ENCODE measurements at places on chromosomes 5 and 9.
A peak's percentile ranks its signal among the peaks of the same experiment; 100 is the strongest.

GRCh38 chr5:163978897-163979296 is 473.5 kb downstream of the MAT2B start:
- no peaks in the 10 kb centered on the region for H3K36me3 ChIP-seq
- no peak overlapping the region for H3K4me3 ChIP-seq
- no peak overlapping the region for H3K27ac ChIP-seq
- no peaks in the 10 kb centered on the region for H3K27me3 ChIP-seq
- no peaks in the 10 kb centered on the region for H3K4me1 ChIP-seq

- no peak for DNase-seq
- no peak overlapping the region for H3K27ac ChIP-seq
- H3K4me3 ChIP-seq, result no peak overlapping the region
- H3K4me1 ChIP-seq, result no peaks in the 10 kb centered on the region
- H3K36me3 ChIP-seq, result no peaks in the 10 kb centered on the region
Observed at GRCh38 chr9:121798941-121799340, 147.5 kb downstream of the DAB2IP start.

- H3K4me1 ChIP-seq, result peaks cover 13% of the 10 kb centered on the region
- H3K4me3 ChIP-seq, result no peak overlapping the region
- peak overlapping the region; percentile 20 for H3K27ac ChIP-seq
- no peak for DNase-seq
Observed at GRCh38 chr9:3962496-3962895, 337.4 kb downstream of the GLIS3 start.

GRCh38 chr5:141848744-141849414 is 29.3 kb downstream of the PCDH1 start:
- H3K36me3 ChIP-seq, result no peaks in the 10 kb centered on the region
- H3K27me3 ChIP-seq, result no peaks in the 10 kb centered on the region
- peak overlapping the region; percentile 99 for H3K27ac ChIP-seq

GRCh38 chr9:14136646-14137370 is 177.1 kb downstream of the NFIB start:
- no peaks in the 10 kb centered on the region for H3K36me3 ChIP-seq
- no peak for DNase-seq
- no peaks in the 10 kb centered on the region for H3K27me3 ChIP-seq
- no peak overlapping the region for H3K4me3 ChIP-seq
- no peak overlapping the region for H3K27ac ChIP-seq
- H3K4me1 ChIP-seq, result no peaks in the 10 kb centered on the region

GRCh38 chr5:20972419-20972925 is 984.5 kb upstream of the CDH18 start:
- H3K4me1 ChIP-seq, result no peaks in the 10 kb centered on the region
- DNase-seq, result no peak
- H3K27ac ChIP-seq, result no peak overlapping the region
- no peaks in the 10 kb centered on the region for H3K27me3 ChIP-seq

GRCh38 chr5:94281236-94281801 is 337.1 kb downstream of the KIAA0825 start:
- no peaks in the 10 kb centered on the region for H3K36me3 ChIP-seq
- DNase-seq, result no peak
- no peak overlapping the region for H3K27ac ChIP-seq
- no peak overlapping the region for H3K4me3 ChIP-seq
- no peaks in the 10 kb centered on the region for H3K4me1 ChIP-seq

DNA sequence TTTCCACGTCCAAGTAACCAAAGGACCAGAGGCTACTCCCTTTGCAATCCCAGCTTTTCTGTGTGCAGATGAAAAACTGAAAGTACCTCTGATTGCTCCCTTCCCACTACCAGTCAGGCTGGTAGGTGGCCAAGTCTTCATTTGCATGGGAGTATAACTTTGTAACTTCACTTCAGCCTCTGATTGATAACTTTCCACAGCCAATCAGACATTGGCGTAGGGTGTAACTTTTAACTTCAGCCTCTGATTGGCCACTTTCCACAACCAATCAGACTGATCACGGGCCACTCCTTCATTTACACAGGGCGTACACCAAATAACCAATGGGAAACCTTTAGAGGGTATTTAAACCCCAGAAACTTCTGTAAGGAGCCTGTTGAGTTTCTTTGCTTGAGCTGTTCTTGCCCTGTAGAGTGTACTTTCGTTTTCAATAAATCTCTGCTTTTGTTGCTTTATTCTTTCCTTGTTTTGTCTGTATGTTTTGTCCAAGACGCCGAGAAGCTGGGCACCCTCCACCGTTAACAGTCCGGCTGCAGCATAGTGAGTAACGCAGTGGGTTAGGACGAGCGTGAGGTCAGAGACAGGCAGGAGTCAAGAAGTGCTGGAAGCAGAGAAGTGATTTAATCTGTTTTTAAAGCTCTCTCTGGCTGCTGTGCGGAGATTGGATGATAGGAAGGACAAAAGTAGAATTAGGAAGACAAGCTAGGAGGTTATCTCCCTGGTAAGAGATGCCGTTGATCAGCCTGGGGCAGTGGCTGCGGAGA is 3.5 kb upstream of the EXOSC2 start:
- no peaks in the 10 kb centered on the region for H3K27me3 ChIP-seq
- H3K36me3 ChIP-seq, result no peaks in the 10 kb centered on the region
- peaks cover 22% of the 10 kb centered on the region for H3K4me1 ChIP-seq

DNA sequence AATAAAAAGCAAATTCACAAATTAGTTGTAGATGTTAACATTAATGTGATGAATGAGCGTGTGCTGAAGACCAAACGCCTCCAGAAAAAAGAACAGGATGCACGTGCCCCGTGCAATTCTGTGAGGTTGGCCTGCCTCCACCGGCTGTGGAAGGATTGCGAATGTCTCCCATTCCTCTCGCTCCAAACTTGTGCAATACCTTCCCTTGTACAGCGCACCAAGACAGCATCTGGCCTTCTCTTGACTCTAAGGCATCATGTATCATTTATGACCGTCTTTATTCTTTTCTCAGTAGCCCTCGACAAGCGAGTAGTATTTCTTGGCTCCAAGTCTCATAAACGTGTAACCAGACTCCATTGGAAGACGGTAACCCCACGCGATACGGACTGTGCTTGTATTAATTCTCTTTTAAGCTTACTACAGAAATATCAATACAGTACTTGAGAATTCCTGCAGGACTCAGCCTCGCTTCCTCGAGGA is 1.5 kb upstream of the TESK1 start:
- no peaks in the 10 kb centered on the region for H3K36me3 ChIP-seq
- H3K27ac ChIP-seq, result peak overlapping the region; percentile 61
- no peaks in the 10 kb centered on the region for H3K27me3 ChIP-seq
- peak overlapping the region; percentile 88 for H3K4me3 ChIP-seq

DNA sequence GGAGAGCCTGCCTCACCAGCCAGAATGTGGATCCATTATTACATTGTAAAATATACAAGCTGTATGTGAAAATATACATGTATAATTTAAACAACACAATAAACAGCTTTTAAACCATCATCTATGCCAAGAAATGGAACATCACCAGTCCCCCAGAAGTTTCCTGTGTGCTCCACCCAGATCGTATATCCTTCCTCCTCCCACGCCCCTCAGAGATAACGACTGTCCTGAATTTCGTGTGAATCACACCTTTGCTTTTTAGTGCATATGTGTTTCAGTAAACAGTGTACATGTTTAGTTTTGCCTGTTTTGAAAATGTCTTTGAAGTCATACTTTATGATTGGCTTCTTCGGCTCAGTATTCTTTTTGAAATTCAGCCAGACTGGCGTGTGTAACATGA is 134.6 kb upstream of the MYO10 start:
- DNase-seq, result no peak
- no peak overlapping the region for H3K27ac ChIP-seq
- H3K36me3 ChIP-seq, result no peaks in the 10 kb centered on the region

GRCh38 chr9:85269811-85270210 is 471.9 kb downstream of the AGTPBP1 start:
- no peak for DNase-seq
- H3K4me3 ChIP-seq, result no peak overlapping the region
- H3K4me1 ChIP-seq, result peaks cover 6% of the 10 kb centered on the region
- no peak overlapping the region for H3K27ac ChIP-seq
- H3K36me3 ChIP-seq, result no peaks in the 10 kb centered on the region

GRCh38 chr9:133994353-133995011 is 2.4 kb upstream of the VAV2 start:
- H3K27me3 ChIP-seq, result no peaks in the 10 kb centered on the region
- no peak overlapping the region for H3K4me3 ChIP-seq
- DNase-seq, result no peak
- H3K4me1 ChIP-seq, result peaks cover 25% of the 10 kb centered on the region

DNA sequence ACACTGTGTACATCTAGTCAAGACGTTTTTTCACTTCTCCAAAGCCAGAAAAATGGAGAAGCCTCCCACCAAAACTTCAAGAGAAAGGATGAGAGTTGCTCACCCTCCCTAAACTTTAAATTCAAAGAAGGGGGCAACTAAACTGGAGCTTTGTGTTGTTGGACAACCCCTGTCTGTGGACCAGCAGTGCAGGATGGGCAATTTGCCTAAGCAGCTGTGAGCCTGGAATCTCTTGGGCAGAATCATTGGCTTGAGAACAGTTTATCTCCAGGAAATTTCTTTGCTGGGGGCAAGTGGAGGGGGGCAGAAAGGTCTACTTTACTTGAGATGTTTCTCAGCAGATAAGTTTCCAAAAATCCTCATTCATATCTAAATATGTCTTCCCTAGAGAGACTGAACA is 151.8 kb downstream of the MUSK start:
- H3K27ac ChIP-seq, result no peak overlapping the region
- no peak for DNase-seq
- no peaks in the 10 kb centered on the region for H3K4me1 ChIP-seq
- H3K4me3 ChIP-seq, result no peak overlapping the region
- no peaks in the 10 kb centered on the region for H3K36me3 ChIP-seq

- no peaks in the 10 kb centered on the region for H3K36me3 ChIP-seq
- no peak overlapping the region for H3K27ac ChIP-seq
- DNase-seq, result no peak
- H3K27me3 ChIP-seq, result no peaks in the 10 kb centered on the region
Observed at GRCh38 chr5:172166030-172166826, 21.8 kb downstream of the STK10 start.

GRCh38 chr9:89606624-89607311 is 2.0 kb downstream of the GADD45G start:
- no peaks in the 10 kb centered on the region for H3K36me3 ChIP-seq
- peak overlapping the region; percentile 74 for H3K4me3 ChIP-seq
- H3K4me1 ChIP-seq, result peaks cover 34% of the 10 kb centered on the region

GRCh38 chr5:31581498-31582099 is 49.5 kb downstream of the C5orf22 start:
- H3K4me3 ChIP-seq, result no peak overlapping the region
- no peak for DNase-seq
- H3K36me3 ChIP-seq, result no peaks in the 10 kb centered on the region
- no peaks in the 10 kb centered on the region for H3K27me3 ChIP-seq
- no peaks in the 10 kb centered on the region for H3K4me1 ChIP-seq

- no peak overlapping the region for H3K4me3 ChIP-seq
- no peaks in the 10 kb centered on the region for H3K4me1 ChIP-seq
- no peaks in the 10 kb centered on the region for H3K36me3 ChIP-seq
- DNase-seq, result no peak
- no peaks in the 10 kb centered on the region for H3K27me3 ChIP-seq
Observed at GRCh38 chr5:148620696-148621095, 33.6 kb downstream of the HTR4 start.

GRCh38 chr9:121331549-121331948 is 38.5 kb downstream of the STOM start:
- no peaks in the 10 kb centered on the region for H3K27me3 ChIP-seq
- H3K27ac ChIP-seq, result peak overlapping the region; percentile 80
- H3K36me3 ChIP-seq, result peaks cover 77% of the 10 kb centered on the region
- DNase-seq, result no peak
- H3K4me3 ChIP-seq, result no peak overlapping the region

GRCh38 chr5:158700231-158701006 is 399.3 kb downstream of the EBF1 start:
- H3K4me1 ChIP-seq, result peaks cover 17% of the 10 kb centered on the region
- peak overlapping the region; percentile 42 for H3K27ac ChIP-seq
- H3K4me3 ChIP-seq, result no peak overlapping the region
- H3K36me3 ChIP-seq, result no peaks in the 10 kb centered on the region

DNA sequence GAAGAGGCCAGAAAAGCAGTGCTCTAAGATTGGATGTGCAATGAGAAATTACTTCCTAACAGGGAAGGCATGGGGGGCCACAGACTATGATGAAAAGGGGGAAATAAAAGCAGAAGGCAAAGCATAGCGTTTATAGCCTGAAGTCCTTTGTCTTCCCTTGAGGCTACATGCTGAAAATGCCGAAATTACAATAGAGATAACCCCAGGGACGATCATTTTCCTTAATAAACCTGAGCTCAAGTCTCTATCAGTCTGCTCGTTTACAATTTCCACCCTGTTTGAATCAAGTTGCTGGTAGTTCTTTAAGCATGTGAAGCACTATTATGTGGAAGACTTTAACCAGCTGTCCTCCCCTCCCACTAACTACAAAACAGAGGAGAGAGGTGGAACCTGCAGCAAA is 60.4 kb downstream of the FREM1 start:
- no peak for DNase-seq
- H3K36me3 ChIP-seq, result peaks cover 4% of the 10 kb centered on the region
- H3K4me1 ChIP-seq, result no peaks in the 10 kb centered on the region
- H3K4me3 ChIP-seq, result no peak overlapping the region
- no peaks in the 10 kb centered on the region for H3K27me3 ChIP-seq

DNA sequence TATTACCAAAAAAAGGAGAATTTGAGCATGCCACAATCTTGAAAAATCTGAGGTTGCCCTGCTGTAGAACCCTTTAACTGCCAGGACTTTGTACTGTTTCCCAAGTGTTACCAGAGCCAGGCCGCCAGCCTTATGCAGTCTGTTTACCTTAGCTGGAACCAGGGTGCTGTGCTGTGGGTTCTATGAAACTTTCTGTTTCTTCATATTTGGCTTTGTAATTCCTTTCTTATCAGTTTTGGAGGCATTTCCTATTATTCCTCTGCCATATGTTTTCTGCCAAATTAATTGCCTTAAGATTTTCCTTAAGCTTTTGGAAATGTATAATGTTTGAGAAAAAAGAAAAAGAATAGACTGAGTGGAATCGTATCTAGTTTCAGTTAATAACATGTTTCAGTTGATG is 2.1 kb downstream of the S1PR3 start:
- no peaks in the 10 kb centered on the region for H3K36me3 ChIP-seq
- peak overlapping the region; percentile 92 for H3K27ac ChIP-seq
- no peaks in the 10 kb centered on the region for H3K27me3 ChIP-seq
- H3K4me1 ChIP-seq, result peaks cover 86% of the 10 kb centered on the region
- peak overlapping the region; percentile 61 for H3K4me3 ChIP-seq
- peak; percentile 34 for DNase-seq

DNA sequence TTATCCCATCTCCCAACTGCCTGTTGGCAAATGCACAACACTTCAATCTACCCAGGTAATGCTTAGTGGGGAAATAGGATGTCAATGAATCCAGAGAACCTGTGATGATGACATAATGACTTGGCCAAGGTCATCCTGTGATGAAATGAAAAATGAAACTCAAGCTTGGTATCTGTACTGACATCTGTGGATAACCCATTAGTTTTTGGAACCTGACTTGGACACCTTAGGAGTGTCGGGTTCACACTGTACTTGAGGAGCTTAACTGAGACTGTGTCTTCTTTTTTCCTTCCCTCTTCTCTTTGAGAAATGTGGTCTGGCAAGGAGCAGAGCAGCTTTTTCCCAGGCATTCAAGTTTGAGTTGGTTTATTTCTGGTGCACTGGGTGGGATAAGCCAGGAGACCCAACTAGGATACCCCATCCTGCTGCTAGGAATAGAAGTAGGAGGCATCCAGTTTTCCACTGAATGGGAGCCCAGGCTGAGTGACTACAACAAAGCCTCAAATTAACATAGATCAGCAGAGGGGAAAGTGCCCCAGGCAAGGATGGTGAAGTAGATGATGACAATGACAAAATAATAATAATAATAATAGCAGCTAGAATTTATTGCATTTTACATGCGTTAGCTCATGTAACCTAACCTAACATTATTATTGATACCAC is 72.1 kb downstream of the ADRB2 start:
- no peaks in the 10 kb centered on the region for H3K27me3 ChIP-seq
- no peaks in the 10 kb centered on the region for H3K36me3 ChIP-seq
- no peak overlapping the region for H3K27ac ChIP-seq
- DNase-seq, result no peak
- H3K4me3 ChIP-seq, result no peak overlapping the region

All from vagina (tissue), 2 donors.